ENCODE measurements at places on chromosomes 1 and 21.

DNA sequence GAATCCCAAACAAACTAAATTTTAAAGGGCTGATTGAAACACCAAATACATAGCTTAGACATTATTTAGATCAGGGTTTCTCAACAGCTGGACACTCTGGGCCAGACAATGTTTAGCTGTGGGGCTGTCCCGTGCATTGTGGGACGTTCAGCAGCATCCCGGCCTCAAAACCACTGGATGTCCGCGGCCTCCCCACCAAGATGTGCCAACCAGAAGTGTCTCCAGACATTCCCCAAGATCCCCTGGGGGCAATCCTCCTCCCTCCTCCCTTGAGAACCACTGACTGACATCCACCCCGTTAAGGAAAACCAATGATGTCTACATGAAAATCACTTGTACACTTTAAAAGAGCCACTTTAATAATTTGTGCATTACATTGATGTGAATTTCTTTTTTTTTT is 38.4 kb downstream of the CLSTN1 start:
- no peak for DNase-seq

- DNase-seq: no peak
These were observed 3.3 kb upstream of the NT5C1A start for GRCh38 chr1:39675220-39675619.

- no peak for DNase-seq
These were observed 464.9 kb downstream of the CAMTA1 start for GRCh38 chr1:7250176-7250575.

- DNase-seq: no peak
These were observed 35.2 kb downstream of the OBSCN start for GRCh38 chr1:228243093-228243492.

DNA sequence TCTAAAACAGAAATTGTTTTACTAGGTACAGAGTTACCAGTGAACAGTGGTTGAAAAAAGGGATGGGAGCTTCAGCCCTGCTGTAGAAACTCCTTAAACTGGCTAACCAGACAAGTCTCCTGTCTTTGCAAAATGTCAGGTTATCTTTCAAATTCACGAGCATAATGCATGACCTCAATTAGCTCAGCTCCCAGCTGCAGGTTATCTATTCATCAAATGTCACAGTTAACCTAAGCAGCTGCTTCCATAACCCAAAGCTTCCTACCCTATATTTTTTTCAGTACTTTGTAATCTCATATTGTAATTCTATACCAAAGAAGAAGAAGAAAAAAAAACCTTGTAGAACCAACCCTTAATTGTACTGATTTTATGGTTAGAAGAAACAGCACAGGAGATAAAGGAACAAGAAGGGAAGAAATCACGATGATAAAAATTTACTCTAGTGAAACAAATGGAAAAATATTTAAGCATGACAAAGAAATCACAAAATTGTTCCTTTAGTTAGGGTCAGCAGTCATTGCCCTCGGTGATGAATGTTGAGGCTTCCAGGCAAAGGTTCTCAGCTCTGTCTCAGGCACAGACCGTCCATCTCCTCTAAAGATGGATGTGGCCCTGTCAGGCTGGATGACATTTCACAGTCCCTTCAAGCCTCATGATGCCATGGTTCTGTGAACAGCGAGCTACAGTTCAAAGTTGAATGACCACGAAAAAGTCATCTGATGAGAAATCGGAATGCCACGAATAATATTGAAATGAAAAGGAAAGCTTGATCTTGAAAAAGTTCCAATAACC is 95.9 kb downstream of the PLD5 start:
- DNase-seq: no peak

GRCh38 chr1:20887246-20887645 is 100.1 kb upstream of the HP1BP3 start:
- no peak for DNase-seq

DNA sequence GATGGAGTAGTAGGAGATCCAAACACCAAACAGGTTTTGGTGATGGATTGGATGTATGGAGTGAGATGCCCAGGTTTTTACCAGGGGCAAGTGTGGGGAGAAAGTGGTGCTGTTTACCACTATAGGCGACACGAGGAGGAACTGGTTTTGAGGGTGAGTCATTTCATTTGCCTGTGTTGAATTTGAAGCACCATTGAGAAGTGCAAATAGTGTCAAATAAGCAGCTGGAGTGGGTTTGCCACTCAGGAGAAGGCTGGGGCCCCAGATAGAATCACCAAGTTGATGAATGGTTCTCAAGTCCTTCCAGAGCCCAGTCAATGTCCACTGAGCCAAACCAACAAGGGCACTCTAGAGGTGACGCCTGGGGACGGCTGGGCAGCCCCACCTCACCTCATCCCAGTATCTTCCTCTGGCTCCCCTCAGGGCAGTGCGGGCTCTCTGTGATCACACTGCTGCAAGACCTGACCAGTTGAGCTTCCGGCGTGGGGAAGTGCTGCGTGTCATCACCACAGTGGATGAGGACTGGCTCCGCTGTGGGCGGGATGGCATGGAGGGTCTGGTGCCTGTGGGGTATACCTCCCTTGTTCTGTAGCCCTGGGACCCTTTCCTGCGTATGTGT is 9.4 kb downstream of the RUSC1 start:
- DNase-seq: no peak

GRCh38 chr1:180926164-180926981 is 13.7 kb downstream of the KIAA1614 start:
- DNase-seq: peak; percentile 6

GRCh38 chr1:3074800-3075199 is 5.8 kb downstream of the PRDM16 start:
- no peak for DNase-seq

DNA sequence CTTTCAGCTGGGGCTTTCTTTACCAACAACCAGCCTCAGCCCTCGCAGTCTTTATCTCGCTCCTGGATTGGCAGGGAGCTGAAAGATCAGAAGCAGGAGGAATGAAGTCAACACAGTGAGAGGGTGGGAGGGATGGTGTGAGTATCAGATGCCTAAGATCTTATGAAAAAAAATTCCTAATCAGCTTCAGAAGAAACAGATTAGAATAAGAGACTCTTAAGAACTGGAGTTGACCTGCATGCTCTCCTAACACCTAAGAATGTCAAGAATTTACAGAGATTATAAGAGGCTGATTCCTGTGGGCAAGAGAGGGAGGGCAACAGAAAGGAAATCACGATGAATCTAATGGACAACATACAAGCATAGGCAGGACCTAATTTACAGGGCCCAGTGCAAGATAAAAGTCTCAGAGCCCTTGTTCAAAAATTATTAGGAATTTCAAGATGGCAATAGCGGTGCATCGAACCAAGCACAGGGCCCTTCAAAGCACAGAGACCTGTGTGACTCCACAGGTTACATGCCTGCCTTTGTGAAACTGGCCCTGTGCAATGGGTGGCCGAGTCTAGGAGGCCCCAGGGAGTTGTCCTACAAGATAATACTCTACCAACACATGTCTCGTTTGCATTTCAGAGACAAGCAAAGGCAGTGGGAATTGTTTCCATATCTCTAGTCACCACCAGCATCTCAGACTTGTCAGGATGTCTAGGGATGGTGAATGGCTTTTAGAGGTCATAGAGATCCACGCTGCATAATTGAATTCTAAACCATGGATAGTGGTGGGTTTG is 65.3 kb upstream of the PPP2R5A start:
- no peak for DNase-seq

DNA sequence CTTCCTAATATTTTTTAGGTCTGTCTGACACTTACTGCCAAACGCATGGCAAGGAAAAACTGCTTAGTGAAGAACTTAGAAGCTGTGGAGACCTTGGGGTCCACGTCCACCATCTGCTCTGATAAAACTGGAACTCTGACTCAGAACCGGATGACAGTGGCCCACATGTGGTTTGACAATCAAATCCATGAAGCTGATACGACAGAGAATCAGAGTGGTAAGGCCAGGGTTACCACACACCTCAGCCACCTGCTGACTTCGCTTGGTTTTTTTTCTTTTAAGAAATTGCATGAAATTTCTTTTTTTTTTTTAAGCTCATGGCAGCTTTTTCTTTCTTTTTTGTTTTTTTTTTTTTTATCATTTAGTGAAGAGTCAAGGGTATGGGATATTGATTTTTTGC is 17.2 kb downstream of the ATP1A1 start:
- no peak for DNase-seq

GRCh38 chr1:48530727-48531351 is 58.8 kb upstream of the SPATA6 start:
- peak; percentile 47 for DNase-seq

- no peak for DNase-seq
These were observed 38.6 kb upstream of the GPR88 start for GRCh38 chr1:100499194-100499811.

- no peak for DNase-seq
These were observed 193.3 kb upstream of the BEND5 start for GRCh38 chr1:48969971-48970370.

DNA sequence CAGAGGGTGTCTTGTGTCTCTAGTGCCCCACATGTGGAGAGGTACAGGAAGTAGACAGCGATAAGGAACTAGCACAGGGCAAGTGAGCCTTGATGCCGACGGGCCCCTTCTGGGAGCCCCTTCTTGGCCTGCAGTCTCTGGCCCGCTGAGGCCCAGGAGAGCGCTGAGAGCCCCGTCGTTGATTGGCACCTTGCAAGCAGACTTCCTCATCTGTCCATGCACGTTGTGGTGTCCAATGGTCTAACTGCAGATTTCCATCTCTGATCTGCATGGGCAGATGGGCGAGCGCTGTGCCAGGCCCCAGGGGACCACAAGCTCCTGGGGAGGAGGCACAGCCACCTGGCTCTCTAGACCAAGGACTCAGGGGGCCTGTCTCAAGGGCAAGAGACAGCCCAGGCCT is 32.4 kb downstream of the PLEKHA6 start:
- DNase-seq: no peak

DNA sequence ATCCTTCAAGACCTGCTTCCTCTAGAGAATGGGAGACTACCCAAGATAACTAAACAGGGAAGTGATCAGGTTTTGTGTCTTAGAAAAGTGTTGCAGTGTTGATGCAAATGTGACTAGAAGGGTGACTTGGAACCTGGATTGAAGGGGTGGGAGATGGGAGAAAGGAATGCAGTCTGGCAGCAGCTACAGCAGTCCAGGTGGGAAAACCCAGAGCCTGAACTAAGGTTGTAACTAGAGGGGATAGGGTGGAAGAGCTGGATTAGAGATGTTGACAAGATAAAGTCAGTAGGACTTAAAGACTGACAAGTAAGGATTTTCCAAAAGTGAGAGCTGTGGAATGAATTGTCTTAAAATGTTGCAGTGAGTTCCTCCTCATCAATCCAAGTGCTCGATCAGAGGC is 7.1 kb upstream of the SHISA4 start:
- DNase-seq: no peak

- no peak for DNase-seq
These were observed 795 bp downstream of the SYT2 start for GRCh38 chr1:202709276-202710041.

DNA sequence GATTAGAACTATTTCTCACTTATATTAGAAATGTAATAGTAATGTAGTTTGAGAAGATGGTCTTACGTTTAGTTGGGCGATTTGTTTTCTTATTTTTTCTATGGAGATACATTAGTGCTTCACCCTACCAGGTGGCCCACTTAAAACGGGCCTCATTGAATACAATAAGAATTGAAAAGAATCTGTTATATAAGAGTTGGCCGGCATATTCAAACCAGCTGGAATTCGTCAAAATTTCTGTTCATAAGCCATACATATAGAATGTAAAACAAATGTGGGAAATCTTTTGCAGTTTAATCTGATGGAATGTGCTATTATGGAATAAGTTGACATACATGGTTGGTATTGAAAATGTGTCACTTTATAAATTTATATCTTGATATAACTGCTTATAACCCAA is 96.4 kb upstream of the C1orf105 start:
- DNase-seq: no peak

GRCh38 chr1:207240325-207241101 is 81.0 kb upstream of the CD55 start:
- no peak for DNase-seq

DNA sequence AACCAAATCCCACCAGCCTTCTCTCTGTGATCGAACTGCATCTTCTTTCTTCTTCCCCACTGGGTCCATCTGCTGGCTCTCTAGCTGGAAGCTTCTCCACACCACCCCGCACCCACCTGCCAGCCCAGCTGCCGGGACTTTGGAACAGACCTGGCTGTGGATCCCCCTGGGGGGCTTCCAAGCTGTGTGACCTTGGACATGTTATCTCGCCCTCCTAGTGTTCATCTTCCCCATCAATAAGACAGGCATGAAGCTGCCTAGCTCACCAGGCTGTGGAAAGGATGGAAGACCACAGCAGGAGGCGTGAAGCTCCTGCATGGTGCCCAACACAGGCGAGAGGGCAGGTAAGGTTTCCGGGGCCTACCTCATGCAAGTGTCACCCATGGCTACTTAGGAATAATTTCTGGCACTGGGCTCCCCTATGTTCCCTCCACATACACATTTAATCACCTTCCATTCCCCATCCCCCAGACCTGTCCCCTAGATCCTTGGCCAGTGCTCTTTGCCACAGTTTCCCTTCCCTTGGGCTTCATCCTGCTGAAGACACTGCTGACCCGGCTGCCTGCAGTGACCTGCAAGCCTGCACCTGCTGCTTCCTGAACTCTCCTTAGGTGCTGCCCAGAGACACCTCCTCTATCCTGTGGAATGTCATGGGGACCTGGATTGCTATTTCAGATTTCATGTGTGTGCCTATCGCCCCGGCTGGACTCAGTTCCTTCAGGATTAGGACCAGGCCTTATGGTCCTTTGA is 13.2 kb upstream of the C2CD2 start:
- DNase-seq: no peak

DNA sequence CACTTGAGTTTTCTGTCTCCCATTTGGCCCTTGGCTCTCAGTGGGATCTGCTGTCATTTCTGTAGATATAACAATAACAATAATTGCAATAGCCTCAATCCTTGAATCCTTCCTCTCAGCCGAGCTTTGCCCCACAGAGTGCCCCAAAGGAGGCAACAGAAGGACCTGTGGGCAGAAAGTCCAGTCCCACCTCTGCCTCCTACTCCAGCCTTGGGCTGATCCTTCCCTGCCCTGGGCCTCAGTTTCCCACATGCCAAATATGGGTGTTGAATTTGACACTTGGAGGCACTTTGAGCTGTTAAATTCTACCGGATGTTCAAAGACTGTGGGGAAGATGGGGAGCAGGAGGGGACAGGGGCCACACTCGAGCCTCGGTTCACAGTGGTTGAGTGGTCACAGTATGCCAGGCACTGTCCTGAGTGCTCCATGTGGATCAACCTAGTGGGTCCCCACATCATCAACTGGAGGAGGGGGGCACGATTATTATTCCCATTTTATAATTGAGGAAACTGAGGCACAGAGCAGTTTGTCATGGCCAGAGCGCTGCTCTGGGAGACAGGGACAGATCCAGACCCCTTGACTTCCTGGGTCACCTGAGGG is 307.1 kb downstream of the MATN1 start:
- DNase-seq: no peak

DNA sequence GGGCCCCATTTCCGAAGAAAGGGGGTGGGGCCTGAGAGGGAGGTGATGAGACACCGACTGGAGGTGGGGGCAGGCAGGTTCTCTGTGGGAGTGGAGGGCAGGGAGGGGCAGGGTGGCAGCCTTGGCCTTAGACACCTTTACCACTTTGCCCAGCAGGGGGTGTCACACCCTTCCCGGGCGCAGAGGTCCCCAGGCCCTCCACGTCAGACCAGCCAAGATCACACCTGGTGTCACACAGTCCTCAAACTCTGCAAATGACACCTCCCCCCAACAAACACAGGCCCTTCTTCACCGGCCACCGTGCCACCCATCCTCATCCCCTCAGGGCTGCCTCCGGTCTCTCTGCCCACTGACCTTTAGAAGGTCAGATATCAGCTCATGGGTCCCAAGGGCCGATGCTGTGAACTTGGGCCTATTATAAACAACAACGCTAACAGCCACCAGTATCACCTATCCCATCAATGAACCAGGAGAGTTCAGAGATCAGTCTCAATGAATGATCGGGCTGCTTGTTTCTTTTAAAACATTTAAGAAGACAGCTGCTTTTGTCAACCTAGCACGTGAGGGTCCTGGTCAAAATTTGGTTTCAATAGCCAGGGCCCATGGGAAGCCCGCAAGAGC is 103.9 kb downstream of the CASZ1 start:
- no peak for DNase-seq

Data from fibroblast of mammary gland (primary cell).